Upper lobe of right lung (tissue), 1 donor: ENCODE measurements at places on chromosomes 1 and 21. TPM values are rescaled to one million over a fixed set of nuclear protein-coding genes. Genes with fewer than 3 reads are reported as not detected.

AMY1C gene
- 8.7 TPM for total RNA-seq

NPHS2 gene
- total RNA-seq: not detected

GRCh38 chr1:210250998-210251679 is 18.5 kb downstream of the SERTAD4 start:
- DNase-seq: peak; percentile 77

- no peak for DNase-seq
These were observed 195.1 kb upstream of the SAMSN1 start for GRCh38 chr21:14741256-14741655.

GRCh38 chr1:22815421-22816066 is 104.9 kb downstream of the EPHB2 start:
- no peak for DNase-seq

DNA sequence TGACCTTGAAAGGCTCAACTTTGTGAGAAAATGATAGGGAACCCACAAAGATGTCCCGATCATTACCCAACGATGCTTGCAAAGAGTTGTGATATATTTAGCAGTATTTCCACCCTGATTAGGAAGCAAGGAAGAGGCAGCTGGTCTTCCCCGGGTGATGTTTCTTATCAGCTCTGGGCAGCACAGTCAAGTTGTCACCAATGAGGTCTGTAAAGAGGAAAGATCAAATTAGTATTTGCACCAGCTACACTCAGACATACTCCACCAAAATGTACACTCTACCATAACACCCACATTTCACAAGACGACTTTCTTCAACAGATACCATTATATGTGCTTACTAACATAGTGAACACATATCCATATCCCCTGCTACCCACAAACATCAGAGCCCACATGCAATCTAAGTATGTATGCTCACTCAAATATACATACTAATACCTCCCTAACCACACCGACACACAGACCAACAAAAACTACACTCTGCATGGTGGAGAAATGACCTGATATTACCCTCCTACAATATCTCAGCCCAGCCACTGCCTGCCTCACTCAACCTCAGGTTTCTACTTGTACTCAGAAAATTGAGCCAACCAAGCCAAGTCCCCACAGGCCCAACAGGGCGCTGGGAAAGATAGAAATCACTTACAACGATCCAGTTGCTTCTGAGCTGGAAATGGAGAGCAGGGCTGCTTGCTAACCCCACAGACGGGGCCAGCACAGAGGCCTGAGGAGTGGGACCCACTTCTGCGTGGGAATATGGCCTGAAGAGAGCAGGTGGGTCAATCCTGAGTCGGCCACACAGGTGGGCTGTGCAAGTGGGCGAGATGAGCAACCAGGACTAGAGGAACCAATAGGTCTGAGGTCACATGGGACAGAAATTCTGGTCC is 4.6 kb upstream of the BTG2 start:
- peak; percentile 38 for DNase-seq

DNA sequence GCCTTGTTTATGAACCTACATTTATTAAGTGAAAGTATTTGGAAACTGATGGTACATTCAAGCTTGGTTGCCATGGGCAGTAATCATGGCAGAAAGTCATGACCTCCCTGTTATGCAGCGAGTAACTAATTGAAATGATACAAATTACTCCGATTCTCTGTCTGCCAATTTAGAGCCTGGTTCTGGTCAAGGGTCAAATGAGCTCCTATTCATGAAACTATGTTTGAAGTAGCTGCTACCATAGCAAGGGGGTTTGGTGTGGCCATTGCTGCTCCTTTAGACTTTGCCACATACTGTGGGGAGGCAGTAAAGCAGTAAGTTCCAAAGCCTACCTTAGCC is 187.2 kb upstream of the FOXD3 start:
- DNase-seq: no peak

DNA sequence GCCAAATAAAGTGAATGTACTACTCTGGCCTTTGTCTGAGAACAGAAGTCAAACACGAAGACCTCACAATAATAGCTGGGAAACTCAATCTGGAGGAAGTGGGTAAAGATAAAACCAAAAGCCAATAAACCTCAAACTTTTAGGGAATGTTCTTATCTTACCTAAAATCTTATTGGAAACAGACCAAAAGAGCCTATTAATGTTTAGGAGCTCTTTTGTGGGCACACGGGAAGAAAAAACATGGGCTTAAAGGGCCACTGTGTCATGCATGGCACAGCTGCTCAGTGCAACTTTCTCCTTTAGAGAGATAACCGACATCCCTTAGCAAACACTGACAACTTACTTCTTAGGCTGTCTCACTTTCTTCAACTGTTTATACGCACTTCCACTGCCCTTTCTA is 16.1 kb downstream of the EIF2B3 start:
- no peak for DNase-seq
